ENCODE measurements at places on chromosomes 2 and 18.

GRCh38 chr2:74845991-74846390, 12.1 kb downstream of the HK2 start:
- no peak for DNase-seq

- DNase-seq, result no peak
Observed at GRCh38 chr2:152126664-152127063, 27.8 kb upstream of the CACNB4 start.

DNA sequence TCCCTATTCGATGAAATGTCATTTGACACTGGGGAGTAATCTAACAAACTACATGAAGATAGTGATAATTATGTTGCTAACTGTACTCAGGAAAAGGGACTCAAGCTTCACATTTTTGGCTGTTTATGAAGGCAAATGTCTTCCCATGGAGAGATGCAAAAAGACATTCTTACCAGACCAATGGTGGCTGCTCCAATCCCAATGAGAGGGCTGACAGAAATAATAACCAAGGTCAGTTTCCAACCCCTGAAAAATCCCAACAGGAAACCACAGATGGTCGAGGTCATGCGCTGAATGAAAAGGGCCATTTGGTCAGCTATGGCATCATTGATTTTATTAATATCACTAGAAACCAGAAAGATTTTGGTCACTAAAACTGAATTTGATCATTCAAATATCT, 37.6 kb downstream of the ABCB11 start:
- DNase-seq, result no peak

- no peak for DNase-seq
Observed at GRCh38 chr2:151237422-151238025, 24.1 kb downstream of the RBM43 start.

DNA sequence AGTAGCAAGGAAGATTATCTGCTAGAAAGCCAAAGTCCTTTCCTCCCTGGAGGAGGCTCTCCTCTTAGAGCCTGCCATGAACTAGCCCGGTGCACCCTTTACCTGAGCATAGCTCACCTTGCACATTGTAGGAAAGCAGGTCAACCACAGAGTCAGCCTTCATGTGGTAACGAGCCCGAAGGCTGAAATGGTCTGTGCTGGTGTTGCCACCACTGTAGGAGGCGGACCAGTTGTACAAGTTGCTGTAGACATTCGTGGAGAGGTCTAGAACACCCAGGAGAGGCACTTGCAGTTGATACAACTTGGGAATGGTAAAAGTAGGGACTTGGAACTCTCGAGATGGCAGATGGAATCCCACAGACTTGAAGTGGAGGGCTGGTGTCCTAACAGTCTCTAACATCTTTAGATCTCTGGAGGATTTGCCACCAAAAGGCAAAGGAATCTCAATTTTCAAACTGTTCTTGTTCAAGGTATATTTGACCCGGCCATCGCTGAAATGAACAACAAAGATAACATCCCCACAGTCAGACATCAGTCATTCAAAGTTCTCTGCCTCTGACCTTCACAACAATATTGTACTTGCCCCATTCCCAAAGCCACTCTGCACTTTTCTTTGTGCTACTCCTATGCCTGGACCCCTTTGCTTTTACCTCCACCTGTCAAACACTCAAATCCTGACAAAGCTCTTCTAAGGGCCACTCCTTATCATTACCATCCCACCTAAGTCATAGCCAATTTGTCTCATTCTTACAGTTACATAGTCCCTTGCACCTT, 30.6 kb downstream of the APOB start:
- DNase-seq, result no peak

DNA sequence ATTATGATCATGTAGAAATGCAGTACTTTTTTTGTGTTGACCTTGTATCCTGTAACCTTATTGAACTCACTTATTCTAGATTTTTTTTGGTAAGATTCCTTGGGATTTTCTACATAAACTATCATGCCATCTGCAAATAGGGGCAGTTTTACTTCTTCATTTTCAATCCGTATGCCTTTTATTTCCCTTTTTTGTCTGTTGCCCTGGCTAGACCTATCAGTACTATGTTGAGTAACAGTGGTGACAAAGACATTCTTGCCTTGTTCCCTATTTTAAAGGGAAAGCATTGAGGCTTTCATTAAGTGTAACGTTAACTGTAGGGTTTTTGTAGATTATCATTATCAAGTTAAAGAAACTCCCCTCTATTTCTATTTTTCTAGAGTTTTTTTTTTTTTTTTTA, 92.3 kb downstream of the LYPD1 start:
- DNase-seq, result no peak

DNA sequence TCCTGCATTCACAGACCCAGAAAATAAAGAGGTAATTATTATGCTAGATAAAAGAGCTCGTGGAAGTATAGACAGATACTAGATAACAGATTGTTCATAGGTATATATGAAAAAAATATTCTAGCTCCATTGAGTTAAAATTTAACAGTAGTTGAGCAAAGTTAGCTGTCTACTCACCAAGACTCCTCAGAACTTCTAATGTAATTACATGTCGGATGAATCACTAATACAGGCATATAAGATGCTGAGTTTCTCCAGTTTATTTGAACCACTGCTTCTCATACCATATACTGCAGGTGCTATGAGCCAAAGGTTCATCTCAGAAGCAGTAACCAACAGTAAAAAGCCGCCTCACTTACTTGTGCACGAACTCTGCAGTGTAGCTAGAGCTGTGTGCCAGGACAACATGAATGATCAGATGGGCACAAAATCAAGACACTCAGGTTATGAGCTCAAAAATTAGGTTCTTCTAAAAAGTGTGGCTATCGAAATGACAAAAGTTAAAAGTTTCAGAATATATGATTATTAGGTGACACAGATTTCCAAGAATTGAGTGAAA, 373.4 kb downstream of the NCKAP5 start:
- DNase-seq, result no peak

GRCh38 chr2:204140246-204140645, 203.7 kb downstream of the ICOS start:
- DNase-seq, result no peak

DNA sequence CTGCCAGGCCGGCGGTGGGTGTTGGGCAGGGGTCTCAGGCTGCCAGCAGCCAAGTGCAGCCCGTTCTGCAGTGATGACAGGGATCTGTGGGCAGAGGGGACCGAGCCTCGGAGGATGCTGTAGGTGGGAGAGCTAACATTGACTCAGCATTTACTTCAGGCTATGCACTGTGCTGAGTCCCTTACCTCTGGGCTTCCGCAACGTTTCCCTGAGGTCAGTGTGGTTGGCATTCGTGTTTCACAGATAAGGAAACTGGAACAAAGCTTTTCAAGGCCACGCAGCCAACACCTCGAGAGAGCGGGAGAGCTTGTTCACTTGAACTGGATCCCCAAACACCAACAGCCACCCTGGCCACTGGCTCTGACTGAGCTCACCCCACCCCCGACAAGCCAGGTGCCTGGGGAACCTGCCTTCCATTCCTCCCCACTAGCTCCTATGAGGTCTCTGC, 839 bp upstream of the GPR148 start:
- DNase-seq, result no peak

DNA sequence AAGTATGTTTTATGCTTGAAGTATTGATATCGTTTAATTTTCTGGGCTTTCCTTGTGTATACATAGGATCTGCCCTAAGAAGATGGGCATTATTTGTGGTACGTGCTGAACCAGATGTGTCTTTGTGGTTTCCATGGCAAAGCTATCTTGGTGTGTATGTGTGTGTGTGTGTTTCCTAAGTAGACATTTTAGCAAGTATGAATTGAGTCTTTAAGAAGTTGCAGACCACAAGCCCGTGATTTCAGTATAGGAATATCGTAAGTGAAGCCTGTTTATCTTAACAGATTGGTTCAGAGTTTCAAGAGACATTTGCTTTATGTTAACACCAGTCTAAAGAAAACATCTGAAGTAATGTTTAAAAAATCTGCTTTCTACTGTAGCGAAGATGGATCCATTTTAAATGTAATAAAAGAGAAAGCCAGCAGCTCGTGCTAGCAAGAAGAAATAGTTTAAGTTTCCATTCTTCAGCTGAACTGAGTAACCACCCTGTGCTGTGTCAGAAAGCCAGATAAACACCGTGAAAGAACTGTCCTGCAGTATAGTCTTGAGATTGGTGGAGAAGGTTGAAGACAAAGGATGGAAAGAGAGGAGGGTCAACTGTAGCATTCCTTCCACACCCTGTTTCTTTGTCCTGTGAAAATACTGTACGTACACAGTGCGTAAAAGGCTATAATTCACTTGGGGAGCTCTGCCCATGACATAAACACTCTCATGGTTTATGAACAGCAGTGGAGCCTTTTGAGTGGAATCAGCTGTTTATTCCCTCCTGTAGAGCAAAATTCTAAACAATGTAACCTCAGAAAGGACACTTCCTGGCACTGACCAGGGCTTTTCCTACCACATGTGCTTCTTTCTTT, 91.9 kb upstream of the FOSL2 start:
- no peak for DNase-seq

GRCh38 chr2:114010001-114010400, 120.1 kb downstream of the ACTR3 start:
- no peak for DNase-seq

- DNase-seq, result no peak
Observed at GRCh38 chr2:95267458-95268210, 6.6 kb upstream of the PROM2 start.

DNA sequence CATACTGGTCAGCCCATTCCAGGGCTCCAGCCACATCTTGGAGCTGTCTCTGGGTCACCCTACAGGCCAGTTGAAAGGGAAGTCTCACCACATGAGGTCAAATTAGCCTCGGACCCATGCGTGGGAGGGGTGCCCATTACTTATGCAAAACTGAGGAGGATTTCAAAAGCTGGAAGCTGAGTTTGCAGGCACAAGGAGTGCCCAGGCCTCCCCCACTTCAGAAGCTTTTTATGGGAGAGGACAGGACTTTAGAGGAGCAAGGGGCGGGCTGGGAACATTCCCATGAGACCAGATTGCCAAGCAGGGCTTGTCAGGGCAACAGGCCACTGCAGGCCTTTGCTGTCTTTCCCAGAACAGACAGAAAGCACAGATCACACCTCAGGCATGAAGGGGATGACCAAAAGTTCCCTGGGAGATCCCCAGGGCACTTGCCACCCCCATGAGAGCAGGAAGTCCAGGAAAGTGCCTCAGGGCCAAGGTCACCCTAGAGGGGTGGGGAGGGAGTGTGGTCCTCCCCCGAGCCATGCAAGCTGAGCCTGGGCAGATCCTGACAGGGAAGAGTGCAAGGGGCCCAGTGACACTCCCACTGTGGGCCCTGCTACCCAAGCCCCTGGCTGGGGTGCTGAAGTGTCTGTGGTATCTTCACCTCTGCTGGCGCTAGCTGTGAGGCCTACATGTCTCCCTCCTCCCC, 267.7 kb downstream of the BCL11A start:
- no peak for DNase-seq

DNA sequence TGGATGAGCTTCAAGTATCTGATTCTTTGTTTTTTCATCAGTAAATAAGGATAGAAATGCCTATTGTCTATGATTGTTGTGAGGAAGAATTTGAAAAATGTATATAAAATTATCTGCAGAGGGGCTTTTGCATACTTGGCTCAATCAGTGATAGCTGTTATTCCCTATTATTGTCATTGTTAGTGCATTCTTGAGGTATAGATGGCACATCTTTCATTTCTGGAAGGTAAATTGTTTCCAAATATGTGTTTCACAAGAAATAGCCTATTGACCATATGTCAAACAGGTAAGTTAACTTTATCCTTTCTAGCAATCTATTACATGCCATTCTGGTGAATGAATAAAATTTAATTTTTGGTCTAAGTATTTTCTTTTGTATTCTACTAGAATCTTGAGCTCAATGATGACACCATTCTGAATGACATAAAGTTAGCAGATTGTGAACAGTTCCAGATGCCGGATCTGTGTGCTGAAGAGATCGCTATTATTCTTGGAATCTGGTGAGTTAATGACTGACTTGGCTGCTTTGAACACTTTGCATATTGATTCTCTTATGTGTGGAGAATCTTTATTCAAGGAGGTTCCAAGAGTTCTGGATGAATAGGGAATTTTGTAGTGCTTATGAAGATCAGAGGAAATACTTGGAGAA, 44.2 kb downstream of the TTC27 start:
- DNase-seq, result no peak

All from activated CD4-positive, alpha-beta T cell treated with anti-CD3 and anti-CD28 coated beads, Interleukin-2, amount 50 U/mL, for 4 hours (primary cell).